Activated naive CD4-positive, alpha-beta T cell treated with anti-CD3 and anti-CD28 coated beads, Interleukin-2, amount 50 U/mL, for 72 hours (primary cell): ENCODE measurements at places on chromosomes 7 and 10. TPM values are rescaled to one million over a fixed set of nuclear protein-coding genes. Genes with fewer than 3 reads are reported as not detected.

The TMEM176B gene
- total RNA-seq, result not detected

The SLC39A12 gene
- not detected for total RNA-seq

The PAX4 gene
- not detected for total RNA-seq

The NPM3 gene
- total RNA-seq, result 148 TPM

The C7orf57 gene
- not detected for total RNA-seq

The STAMBPL1 gene
- total RNA-seq, result 57.0 TPM
